ENCODE measurements at places on chromosomes 2 and 18. TPM values are rescaled to one million over a fixed set of nuclear protein-coding genes. Genes with fewer than 3 reads are reported as not detected.

ZBTB7C gene
- total RNA-seq: 9.7 TPM

QPCT gene
- total RNA-seq: 12.2 TPM

SERPINB10 gene
- 1.2 TPM for total RNA-seq

SERPINB12 gene
- total RNA-seq: not detected

STPG4 gene
- not detected for total RNA-seq

ADAM23 gene
- 3.9 TPM for total RNA-seq

GALR1 gene
- 0.12 TPM for total RNA-seq
